Stimulated activated CD4-positive, alpha-beta T cell treated with anti-CD3 and anti-CD28 coated beads, Interleukin-2, amount 100 ng/mL, for 24 hours (primary cell): ENCODE measurements at places on chromosomes 2 and 18.

GRCh38 chr2:181563101-181563692, 93.7 kb downstream of the CERKL start:
- no peak for DNase-seq

DNA sequence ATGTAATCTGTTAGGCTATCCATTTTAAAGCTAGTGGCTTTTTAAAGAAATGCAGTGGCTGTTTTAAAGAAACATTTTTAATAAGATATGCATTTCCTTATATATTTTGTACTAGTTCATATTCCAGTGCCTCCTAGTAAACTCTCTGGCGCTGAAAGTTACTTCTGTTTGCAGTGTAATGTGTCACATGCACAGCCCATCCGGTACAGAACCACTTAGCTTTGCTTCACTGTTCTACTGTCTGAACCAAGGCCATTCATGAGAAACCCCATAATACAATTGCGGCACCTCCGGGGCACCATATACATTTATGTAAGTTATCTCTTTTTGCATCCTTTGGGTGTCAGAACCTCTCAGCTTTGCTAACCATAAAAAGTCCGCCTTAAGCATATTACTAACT, 114.6 kb upstream of the KCTD1 start:
- no peak for DNase-seq

DNA sequence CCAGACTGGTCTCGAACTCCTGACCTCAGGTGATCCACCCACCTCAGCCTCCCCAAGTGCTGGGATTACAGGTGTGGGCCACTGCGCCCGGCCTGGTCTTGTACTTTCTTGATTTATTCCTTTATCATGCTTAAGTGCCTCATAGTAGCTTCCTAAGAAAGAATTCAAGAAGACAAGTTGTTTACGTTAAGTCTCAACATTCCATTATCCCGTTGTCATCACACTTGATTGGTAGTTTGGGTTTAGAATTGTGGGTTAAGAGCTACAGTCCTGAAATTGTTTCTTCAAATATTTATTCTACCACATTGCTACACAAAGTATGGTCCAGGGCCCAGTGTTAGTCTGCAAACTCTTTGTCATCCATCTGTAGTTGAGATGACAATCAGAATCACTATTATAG, 194.0 kb downstream of the VWC2L start:
- no peak for DNase-seq

DNA sequence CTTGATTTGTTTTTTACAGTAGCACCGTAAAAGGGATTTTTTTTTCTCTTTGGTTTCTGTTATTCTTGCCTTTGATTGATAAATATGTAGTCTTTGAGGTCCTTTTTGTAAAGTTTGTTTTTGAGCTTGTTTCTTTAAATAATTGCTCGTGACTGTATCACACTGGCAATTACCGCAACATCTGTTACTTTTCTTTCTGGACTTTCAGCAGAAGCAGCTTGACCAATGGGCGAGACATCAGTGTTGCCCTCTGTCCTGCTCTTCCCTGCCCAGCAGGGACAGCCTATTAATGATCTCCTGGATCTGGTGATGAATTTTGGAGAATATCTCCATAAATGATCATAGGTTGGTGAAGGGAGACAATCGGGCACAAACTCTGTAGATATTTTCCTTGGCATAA, 74.9 kb downstream of the TDRD15 start:
- DNase-seq = no peak

DNA sequence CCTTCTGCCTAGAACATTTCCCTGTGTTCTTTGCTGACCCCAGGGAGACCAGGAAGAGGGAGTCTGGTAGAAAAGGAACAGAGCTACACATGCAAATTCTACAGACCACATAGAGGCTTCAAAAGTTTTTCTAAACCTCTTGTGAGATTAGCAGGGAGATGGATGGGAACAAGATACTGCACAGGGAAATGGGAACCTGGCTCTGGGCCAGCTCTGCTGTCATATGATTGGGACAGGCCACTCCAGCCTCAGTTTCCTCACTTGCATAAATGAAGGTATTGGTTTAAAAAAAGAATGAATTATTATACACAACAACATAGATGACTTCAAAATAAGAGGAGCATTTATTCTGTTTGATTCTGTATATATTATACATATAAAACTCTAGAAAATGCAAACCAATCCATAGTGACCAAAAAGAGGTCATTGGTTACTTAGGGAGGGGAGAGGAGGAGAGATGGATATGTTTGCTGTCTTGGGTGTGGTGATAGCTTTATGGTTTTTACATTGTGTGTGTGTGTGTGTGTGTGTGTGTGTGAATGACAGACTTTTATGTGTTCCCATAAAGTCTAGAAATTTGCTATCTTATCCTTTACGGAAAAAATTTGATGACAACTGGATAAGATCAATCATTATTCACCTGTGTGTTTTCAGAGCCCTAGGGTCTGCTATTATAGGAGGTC, 115.5 kb downstream of the MGAT5 start:
- DNase-seq = no peak

DNA sequence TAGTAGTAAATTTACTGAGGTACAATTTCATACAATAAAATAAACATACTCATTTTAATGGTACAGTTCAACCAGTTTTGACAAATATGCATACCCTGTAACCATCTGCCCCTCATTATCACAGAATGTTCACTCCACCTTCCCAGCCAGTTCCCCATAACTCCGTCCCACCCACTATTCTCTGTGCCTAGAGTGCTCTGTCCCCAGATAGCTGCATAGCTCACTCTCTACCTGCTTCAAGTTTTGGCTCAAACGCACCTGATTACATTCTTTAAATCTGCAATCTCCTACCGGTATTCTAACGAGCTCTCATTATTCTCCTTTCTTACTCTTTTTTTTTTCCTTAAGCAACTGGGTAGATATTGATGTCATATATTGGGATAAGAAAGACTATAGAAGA, 161.9 kb upstream of the SMAD7 start:
- DNase-seq = no peak

- no peak for DNase-seq
Measured at GRCh38 chr18:13553449-13553848, 172.9 kb downstream of the FAM210A start.

DNA sequence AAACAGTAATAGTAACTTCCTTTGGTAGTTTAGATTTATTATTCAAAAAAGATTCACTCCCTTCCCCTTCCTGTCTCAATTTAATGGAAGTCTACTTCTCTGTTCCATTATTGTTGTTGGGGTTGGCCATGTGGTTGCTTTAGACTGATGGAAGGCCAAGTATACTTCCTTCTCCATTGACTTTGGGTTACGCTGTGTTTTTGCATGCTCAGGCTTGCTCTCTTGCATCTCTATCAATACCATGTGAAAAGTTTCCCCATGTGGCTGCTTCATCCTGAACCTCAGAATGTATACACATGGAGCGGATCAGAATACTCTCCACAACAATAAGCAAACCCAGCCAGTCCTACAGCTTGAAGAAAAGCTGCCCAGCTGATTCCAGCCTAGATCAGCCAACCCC, 20.3 kb downstream of the CFAP210 start:
- DNase-seq = no peak

DNA sequence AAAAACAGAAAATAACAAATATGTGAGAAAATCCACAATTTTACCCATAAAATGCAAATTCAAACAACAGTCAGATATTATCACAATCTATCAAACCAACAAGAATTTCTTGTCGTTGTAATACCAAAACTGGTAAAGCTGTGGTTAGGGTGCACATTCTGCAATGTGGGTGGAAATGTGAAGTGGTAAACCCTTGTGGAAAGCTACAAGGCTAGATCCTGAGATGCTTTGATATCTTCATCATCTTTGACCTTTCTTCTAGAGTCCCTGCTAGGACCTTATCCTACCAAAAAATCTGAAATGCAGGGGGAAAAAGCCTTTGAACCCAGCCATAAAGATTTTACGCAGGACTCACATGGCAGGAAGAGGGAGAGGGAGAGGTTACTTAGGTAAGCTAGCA, 17.2 kb upstream of the ATG16L1 start:
- DNase-seq = no peak

DNA sequence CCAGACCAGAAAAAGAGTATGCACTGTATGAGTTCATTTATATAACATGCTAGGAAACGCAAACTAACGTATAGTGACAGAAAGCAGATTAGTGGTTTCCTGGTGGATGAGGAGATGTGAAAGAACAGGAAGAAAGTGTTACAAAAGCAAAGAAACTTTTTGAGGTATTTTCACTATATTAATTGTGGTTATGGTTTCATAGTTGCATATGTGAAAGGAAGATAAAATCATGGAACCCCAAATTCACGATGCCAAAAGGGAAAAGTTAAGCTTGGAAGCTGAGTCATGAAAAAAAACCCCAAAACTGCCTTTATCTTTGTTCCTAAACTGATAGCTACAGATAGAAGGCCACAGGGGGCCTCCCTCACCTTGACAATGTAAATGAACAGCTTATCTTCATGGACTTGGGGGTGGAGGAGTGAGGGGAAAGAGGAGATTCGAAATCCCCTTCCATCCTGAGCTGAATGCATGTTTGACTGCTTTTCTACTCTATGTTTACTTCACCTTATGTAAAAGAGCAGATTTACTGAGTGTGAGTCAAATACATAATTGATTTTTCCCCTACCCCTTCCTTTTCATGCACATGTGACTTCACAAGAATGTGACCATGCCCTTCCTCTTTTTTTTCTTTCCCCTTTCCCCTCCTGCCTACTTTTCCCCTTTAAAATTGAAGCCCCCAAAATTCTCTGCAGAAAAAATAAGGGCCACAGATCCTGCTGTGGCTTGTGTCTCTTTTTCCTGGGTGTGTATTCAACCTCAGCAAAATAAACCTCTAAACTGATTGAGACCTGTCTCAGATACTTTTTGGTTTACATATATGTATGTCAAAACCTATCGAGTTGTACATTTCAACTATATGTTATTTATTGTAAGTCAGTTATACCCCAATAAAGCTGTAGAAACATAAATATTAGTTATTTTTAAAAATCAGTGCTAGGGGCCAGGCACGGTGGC, 100.1 kb upstream of the TLK1 start:
- DNase-seq = peak; percentile 50

GRCh38 chr18:76493213-76494161, 1.6 kb downstream of the ZNF516 start:
- no peak for DNase-seq

- DNase-seq = no peak
Measured at GRCh38 chr18:24006712-24007313, 7.7 kb upstream of the TTC39C start.

DNA sequence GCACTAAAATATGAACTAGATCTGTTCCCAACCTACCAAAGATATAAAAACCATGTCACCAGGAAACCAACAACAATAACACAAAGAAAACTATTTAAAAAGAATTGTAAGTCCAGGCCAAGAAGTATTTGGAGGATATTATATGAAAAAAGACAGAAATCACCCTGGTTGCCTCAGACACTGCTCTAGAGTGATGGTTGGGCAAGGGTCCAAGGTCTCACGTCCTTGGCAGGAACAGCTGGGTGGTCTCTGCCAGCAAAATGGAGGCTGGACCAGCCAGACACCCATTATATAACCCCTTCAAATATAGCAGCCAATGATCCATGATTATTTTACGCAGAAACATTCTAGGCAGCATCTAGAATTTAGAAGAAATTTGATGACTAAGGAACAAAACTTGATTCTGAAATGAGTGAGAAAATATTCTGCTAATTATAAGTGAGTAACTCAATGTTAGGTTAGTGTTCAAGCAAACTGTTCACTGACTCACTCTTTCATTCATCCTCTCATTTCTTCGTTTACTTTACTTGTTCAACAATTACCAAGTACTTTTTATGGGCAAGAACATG, 35.4 kb downstream of the MRPL35 start:
- no peak for DNase-seq

DNA sequence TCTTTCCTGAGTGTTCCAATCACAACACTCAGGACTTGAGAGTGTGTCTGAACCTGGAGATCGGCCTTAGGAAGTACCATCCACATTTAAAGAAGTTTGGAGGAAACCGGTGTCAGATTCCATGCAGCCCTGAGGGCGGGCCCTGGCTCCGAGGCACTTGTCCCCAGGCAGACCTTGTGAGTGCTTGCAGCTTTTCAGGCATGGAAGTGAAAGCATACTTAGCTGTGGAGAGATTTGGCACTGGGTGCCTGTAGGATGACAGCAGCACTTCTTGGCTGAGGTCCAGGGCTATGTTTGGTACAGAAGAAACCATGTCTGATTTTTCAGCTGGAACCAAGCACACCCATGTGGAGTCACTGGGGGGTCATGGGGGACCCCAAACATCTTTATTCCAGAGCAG, 230.8 kb downstream of the SEPTIN10 start:
- no peak for DNase-seq

GRCh38 chr2:191678437-191679100, 633 bp downstream of the NABP1 start:
- peak; percentile 77 for DNase-seq

DNA sequence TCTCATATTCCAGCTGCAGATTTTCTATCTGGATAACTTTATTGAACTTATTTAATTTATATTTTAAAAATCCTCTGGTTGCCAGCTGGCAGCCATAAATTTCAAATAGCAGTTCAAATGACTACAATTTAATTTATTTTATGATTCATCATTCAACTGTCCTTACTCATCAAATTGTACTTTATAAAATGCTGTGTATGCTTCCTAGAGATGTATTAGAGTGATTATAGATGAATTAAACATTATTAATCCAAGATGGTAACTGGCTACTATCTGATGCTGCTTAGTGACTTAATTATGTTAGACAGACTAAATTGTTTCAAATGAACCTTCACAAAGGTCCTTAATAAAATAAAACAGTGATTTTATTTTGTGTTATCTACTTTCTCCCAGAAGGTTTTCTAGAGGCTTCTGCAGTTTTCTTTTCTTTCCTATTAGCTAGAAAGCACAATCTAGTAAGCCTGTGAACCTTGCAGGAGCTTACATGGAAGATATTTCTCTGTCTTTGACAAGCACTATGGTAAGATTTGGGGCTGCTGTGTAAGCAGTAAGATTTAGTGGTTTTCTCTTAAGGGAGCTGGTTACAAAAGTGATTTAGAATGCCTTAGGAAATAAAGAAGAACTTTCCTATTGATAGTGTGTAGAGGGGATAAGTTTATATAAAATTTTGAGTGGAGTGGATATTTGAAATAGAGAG, 322.3 kb downstream of the FSIP2 start:
- no peak for DNase-seq

DNA sequence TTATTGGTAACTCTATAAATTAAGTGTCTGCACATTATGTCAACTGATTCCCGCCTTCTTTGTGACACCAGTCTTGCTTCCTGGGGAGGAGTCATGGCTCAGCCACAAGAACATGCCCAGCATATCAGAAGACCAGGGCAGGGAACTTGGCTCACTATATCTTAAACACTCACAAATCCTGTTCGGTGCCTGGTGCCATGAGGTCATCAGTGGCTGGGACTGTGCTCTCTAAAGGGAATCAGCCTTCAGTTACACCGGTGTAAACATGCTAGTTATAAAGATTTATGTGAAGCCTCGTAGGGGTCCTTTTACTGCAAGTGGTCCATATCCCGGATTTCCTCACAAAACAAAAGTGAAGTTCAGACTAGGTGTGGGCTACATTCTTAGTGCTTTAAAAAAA, 73.1 kb upstream of the ZNF521 start:
- no peak for DNase-seq

- no peak for DNase-seq
Measured at GRCh38 chr2:123659120-123659519, 366.0 kb upstream of the CNTNAP5 start.

GRCh38 chr2:111160758-111161157, 40.0 kb downstream of the BCL2L11 start:
- DNase-seq = no peak
